ENCODE measurements at places on chromosomes 4 and X.

DNA sequence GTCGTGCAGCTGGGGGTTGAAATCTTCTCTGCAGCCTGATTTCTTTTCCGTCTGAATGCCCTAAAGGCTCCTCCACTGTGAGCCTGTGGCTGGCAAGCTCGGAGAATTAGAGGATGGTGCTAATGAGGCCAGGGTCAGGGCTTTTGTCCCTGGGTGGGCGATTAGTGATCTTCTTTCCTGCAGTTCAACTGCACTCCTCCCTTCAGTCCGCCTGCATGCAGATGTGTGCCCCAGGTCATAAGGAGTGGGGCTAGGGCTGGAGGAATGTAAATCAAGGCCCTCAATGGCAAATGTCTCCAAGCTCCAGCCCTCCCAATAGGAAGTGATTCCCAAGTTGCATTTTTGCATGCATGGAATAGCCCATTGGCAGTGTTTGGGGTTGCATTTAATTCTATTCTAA, 405.0 kb downstream of the AFF2 start:
- DNase-seq = no peak

DNA sequence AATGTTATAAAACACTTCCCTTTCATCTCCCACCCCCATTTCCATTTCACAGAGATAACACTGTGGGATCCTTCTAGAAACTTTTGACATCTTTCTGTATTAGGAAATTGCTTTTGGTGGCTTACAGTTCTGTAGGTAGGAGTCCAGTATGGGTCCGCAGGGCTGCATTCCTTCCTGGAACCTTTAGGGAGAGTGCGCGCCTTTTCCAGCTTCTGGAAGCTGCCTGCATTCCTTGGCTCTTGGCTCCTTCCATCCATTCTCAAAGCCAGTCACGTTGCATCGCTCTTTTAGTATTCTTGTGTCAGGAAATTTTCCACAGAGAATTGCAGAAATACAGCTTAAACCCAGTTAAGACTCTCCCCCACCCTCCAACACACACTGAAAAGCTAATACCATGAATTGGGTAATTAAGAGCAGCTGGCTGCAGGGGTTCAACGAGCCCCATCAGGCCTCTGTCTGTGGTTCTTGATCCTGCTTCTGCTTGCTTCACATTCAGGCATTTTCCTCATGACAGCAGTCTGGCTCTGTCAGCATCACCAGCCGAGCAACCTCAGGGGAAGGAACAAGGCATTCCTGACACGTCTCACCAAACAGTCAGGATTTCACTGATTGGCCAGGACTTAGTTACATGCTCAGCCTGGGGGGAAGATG, 48.8 kb downstream of the SEPTIN11 start:
- no peak for DNase-seq

DNA sequence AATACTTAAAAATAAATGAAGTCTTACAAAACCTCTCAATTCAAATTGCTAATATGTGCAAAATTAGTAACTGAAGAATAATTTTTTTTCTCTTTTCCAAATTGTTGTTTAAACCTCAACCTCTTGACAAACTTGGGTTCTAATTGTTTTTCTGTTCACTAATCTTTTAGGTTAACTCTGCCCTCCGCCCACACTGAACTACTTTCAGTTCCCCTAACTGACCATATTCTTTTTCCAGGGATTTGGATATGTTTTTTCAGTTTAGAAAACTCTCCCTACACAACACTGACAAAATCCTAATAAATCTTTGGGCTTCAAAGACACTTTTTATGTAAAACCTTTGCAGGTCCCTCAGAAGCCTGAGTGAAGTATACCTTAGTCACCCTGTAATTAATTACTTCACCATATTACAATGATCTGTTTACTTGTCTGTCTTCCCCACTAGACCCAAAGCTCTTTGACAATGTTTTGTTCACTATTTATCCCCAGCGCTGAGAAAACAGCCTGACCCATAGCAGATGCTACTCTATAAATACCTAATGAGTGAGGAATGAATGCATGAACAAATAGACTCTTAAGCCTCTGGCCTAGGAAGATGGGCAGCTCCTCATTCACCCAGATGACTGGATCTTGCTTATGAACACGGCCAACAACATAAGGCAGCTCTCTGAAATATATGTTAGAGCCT, 134.9 kb downstream of the MAML3 start:
- DNase-seq = no peak

GRCh38 chrX:112901869-112902725, 61.5 kb upstream of the AMOT start:
- DNase-seq = no peak

- DNase-seq = no peak
Measured at GRCh38 chr4:76061982-76062381, 12.5 kb upstream of the ART3 start.

GRCh38 chrX:74490247-74490646, 69.0 kb downstream of the SLC16A2 start:
- no peak for DNase-seq

DNA sequence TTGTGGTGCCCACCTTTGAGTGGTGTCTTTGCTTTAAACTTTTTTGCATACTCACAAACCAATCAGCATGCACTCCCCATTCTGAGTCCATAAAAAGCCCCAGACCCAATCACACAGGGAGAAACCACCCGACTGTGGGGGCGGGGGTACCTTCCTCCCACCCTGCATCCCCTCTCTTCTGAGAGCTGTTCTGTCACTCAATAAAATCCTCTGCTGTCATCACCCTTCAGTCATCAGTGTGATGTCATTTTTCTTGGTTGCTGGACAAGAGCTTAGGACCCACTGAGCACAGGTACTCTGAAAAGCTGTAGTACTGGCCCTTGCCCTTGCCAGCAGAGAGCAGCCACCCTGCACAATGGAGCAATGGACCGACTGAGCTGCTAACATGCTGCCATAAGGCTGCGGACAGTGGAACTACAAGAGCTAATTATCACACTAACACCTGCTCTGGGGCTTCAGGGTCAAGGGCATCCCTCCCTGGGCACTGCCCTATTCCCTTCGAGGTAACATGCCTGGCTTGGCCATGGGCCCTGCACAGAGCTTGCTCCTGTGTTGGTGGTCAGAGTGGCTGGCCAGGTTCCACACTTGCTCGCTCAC, 62.9 kb upstream of the PGRMC2 start:
- DNase-seq = no peak

DNA sequence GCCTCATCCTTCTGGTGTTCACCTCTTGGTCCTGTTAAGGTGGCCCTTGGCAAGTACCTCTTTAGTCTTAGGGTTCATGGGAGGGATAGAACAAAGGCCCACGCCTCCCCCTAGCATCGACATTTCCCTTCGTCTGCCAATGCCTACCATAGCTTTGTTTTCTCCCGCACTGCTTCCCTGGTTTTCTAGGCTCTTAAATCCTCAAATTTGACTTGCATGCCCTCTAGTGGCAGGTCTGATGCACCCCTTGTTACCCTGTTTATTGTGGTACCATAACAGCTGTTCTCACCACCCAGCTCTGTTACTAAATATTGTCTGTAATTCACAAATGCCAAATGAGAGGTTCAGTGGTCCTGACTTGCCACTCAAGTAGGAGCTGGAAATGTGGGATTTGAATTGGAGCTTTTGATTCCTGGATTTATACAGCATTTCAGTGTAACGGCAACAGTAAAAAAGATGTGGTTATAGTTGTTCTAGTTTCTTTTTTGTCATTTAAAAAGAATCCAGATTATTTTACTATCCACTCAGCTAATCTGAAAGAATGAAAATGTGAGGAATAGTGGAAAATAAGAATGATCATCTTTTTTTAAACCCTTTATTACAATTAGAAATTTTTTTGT, 100.1 kb downstream of the REPS2 start:
- DNase-seq = peak; percentile 18

- DNase-seq = no peak
Measured at GRCh38 chrX:43835559-43835958, 46.7 kb downstream of the MAOB start.

GRCh38 chrX:72115380-72115779, 16.3 kb downstream of the RTL5 start:
- no peak for DNase-seq

- DNase-seq = no peak
Measured at GRCh38 chr4:10063544-10064300, 42.4 kb upstream of the SLC2A9 start.
